Daoy (cell line): ENCODE measurements at places on chromosomes 7 and 10. TPM values are rescaled to one million over a fixed set of nuclear protein-coding genes. Genes with fewer than 3 reads are reported as not detected.

- DNase-seq: no peak
Observed at GRCh38 chr10:24272374-24272773, 63.4 kb downstream of the KIAA1217 start.

DNA sequence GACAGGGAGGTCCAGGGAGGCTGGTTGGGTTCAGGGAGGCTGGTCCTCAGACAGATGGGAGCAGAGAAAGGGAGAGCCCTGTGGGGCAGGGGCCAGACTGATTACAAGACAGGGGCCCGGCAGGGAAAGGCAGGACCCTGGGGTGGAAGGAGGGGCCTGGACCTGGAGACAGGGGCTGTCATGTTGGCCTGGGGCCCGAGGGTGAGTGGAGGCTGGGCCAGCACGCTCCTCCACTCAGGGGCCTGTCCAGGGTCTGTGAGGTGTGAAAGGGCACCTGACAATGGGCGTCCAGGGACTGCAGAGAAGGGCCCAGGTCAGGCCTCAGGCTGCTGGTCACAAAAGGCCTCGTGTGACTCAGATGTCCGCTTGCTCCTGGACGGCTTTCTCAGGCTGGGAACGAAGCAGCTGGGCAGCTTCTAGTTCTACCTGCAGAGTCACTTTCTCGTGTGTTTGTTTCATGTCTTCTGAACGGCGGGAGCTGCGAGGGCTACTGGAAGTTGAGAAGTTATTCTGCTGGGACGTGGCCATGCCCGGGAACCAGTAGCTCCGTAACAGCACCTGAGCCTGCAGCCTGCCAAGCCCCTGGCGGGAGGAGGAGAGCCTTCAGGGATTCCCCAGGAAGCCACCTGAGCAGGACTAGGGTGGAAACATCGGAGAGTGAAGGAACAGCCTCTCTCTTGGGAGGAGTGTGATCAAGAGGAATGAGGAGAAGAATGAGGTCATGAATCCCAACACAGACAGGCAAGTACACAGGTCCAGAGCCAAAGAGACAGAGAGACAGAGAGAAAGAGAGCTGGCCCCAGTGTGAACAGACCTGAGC, 65.8 kb downstream of the KLF6 start:
- no peak for DNase-seq

EBF3 gene
- 1.1 and 3.4 TPM in 2 replicates for total RNA-seq

DNA sequence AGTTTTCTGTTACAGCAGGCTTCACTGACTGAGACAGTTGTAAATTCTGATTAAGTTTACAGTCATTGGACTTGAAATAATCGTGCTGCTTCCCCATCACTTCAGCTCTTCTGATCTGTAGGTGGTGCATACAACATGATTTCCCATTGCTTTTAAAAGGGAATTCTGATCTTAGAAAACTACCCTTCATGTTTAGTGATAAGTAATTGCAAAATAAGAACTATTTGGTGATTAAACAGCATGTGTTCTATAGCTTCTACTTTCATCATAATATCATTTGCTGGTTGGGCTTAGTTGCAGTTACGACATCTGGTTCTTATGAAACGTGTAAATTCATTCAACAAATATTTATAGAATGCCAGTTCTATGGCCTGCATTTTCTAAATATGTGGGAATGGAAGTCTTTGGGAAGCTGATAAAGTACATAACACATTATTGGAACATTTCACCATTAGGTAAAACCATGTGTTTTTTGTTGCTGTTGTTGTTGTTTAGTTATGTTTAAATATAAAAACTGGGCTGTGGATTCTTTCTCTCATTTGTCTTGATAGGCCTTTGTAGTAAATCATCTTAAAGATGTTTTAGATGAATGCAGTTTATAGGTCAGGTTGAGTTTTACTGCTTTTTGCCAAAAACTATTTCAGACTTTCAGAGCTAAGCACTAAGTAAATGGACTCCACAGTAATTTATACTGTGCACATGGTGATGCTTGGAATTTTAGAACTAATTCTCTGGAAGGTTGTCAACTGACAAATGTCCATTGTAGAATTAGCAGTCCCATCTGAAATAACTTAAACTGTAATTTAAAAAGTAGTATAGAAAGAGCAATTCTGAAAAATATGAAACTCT, 13.1 kb downstream of the GNAI1 start:
- no peak for DNase-seq

GRCh38 chr7:134804351-134804750, 24.9 kb downstream of the CALD1 start:
- DNase-seq: no peak
